ENCODE measurements at places on chromosomes 7 and 10.

GRCh38 chr7:96663871-96664445 is 45.7 kb downstream of the SEM1 start:
- no peak for DNase-seq

- DNase-seq = no peak
Measured at GRCh38 chr7:46996972-46997371, 584.9 kb downstream of the TNS3 start.

- no peak for DNase-seq
Measured at GRCh38 chr10:5741276-5741675, 56.6 kb downstream of the TASOR2 start.

GRCh38 chr7:46089281-46089680 is 168.2 kb upstream of the IGFBP3 start:
- no peak for DNase-seq

- DNase-seq = no peak
Measured at GRCh38 chr7:118478236-118478635, 253.7 kb downstream of the ANKRD7 start.

DNA sequence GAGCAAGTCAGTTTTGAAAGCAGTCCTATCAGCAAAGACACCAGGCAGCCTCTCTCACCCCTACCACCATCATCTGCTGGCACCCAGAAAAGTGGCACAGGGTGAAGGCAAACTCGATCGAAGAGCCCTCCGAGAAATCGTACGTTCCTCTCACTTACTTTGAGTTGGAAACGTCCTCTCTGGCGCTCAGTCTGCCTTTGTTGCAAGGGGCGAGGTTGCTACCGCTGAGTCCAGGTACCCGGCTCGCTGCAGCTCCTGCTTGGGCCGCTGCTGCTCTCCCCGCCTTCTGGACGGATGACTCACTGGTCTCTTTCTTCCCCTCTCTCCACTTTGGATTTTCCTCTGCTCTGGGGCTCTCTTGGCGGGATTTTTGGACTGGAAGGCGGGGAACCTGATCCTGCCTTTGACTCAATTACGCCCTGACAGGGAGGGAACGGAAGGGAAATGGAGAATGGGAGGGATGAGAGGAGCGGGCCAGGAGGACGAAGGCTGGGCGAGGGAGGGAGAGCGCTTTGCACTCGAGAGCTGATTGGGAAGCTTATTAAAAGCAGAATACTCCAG is at the start of gene PTN:
TSS of gene PTN (minus strand) at position 453 of the 561 bp plus-strand sequence. CDS start 88,760 bp downstream, outside the sequence.
- no peak for DNase-seq

GRCh38 chr7:2237109-2237602 is 4.4 kb upstream of the MAD1L1 start:
- DNase-seq = no peak

GRCh38 chr10:67257018-67257417 is 331.2 kb downstream of the LRRTM3 start:
- no peak for DNase-seq

DNA sequence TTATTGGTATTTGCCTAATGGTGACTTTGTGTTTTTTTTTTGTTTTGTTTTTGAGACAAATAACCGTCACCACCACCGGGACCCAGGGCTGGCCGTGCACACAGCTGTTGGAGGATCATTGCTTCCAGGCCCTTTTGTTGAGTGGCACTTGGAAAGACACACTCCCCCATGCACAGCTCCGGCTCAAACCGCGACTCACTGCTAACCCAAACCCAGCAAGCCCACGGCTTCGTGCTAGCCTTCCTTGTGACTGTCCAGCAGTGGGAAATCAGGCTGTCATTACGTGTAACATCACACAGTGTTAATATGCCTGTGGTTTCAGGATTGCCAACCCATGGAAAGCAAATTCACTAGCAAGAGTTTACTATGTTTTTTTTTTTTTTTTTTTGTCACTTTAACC is 17.4 kb downstream of the BNIP3 start:
- DNase-seq = no peak

GRCh38 chr7:39353615-39354376 is 212.4 kb upstream of the YAE1 start:
- no peak for DNase-seq

- DNase-seq = no peak
Measured at GRCh38 chr7:67760971-67761370, 764.3 kb downstream of the TYW1 start.
